NCI-H510A treated with DMSO at 0.1 percent for 48 hours (cell line): ENCODE measurements at places on chromosomes 13 and 19.

- peak; percentile 51 for DNase-seq
Measured at GRCh38 chr19:290372-291005, 714 bp downstream of the PLPP2 start.

GRCh38 chr13:74039154-74039553, 95.0 kb downstream of the KLF12 start:
- DNase-seq = no peak

DNA sequence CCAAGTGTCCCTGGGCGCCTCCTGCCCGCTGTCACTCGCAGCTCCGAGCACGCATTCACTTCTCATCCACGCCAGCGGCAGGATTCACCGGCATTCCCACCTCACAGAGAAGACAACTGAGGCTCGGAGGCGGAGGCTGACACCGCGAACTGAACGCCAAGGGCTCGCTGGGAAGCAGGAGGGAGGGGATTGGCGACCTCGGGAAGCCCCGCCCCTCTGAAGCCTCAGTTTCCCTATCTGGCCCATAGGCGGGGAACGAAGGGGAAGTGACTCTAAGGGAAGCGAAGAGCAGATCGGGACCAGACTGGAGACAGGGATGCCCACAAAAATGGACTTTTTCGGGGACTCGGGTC, 256 bp downstream of the MICOS13 start:
- DNase-seq = peak; percentile 77

DNA sequence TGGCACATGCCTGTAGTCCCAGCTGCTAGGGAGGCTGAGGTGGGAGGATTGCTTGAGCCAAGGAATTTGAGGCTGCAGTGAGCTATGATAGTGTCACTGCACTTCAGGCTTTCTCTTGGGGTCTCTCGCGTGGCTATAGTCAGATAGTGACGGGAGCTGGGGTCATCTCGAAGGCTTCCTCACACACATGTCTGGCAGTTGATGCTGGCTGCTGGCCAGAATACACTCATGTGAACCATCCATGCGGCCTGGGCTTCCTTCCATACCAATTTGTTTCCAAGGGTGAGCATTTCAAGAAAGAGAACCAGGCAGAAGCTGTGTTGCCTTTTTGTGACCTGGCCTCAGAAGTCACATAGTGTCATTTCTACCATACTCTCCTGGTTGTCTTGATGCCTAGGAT, 26.4 kb downstream of the LEUTX start:
- DNase-seq = no peak

GRCh38 chr19:49132974-49133609, 13.7 kb downstream of the PPFIA3 start:
- DNase-seq = peak; percentile 48

DNA sequence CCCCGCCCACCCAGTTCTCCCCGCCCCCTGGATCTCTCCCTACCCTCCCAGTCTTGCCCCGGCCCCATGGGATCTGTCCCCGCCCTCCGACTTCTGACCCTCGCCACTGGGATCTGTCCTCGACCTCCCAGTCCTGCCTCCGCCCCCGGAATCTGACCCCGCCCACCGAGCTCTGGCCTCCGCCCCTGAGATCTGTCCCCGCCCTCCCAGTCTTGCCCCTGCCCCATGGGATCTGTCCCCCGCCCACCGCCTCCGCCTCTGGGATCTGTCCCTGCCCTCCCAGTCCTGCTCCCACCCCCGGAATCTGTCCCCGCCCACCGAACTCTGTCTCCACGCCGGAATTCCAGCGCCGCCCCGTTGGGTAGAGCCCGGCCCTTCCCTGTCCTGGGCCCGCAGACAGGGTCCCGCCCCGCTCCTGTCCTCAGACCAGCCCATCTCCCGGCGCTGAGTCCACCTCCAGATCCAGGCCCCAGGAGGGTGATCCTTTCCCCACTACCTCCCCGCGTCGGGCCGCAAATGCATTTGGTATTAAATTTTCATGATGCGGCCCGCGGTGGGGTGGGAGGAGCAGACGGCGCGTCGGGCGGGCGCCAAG, 1.5 kb upstream of the SLC17A7 start:
- DNase-seq = peak; percentile 37

DNA sequence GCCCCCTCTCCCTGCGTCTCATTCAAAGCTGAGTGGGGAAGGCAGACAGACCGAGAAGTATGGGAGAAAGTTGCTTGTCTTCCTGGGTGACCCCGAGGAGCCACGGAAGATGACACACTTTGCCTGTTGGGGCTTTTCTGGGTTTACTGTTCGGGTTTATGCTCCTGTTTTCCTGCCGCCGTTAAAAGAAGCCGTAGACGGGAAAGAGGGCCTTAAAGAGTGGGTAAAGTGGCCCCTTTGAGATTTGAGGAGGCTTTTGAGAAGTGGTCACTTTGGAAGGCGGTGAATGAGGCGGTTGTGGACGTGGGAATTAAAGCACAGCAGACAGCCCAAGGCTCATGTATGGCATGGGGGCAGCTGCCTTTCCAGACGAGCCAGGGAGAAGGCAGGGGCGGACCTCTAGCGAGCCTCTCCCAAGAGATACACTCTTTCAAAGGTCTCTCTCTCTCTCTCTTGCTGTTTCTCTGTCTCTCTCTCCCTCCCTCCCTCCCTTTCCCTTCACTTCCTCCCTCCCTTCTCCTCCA, 493 bp upstream of the LHFPL6 start:
- DNase-seq = no peak

DNA sequence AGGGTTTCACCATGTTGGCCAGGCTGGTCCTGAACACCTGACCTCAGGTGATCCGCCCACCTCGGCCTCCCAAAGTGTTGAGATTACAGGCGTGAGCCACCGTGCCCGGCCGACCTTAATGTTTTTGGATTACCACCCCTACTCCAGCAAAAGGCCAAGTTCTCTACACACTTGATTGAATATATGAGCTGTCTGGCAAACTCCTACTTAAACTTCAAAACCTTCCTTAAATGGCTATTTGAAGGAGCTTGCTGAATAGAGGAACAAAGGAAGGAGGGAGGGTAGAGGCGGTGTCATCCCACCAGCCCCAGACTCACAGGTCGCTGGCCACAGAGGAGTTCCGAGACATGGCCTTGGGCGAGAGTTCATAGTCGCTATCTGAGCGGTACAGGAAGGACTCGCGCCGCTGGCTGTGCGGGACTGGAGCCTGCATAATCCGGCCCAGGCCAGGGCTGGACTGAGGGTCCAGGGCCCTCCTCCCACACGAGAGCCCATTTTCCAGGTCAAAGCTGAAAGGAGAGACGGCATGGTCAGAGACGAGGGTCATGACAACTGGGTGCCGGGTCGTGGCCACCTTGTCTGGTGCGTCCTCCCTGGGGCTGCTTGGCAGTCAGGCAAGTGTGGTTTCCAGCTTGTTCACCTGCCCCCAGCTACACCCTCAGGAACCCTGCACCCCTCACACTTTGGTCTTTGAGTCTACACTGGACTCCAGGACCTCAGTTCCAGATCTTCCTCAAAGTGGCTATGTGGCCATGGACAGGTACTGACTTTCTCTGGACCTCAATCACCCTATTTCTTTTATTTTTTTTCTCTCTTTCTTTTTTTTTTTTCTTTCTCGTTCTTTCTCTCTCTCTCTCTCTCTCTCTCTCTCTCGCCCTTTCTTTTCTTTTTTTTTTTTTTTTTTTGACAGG, 4.2 kb downstream of the PDE4C start:
- DNase-seq = no peak
